Activated CD4-positive, alpha-beta T cell treated with anti-CD3 and anti-CD28 coated beads, Interleukin-2, amount 10 ng/mL, durations not matched to agents 7 days and 5 days (primary cell): ENCODE measurements at places on chromosomes 13 and 19.

- no peak for DNase-seq
Observed at GRCh38 chr19:11067356-11068113, 21.7 kb upstream of the LDLR start.

DNA sequence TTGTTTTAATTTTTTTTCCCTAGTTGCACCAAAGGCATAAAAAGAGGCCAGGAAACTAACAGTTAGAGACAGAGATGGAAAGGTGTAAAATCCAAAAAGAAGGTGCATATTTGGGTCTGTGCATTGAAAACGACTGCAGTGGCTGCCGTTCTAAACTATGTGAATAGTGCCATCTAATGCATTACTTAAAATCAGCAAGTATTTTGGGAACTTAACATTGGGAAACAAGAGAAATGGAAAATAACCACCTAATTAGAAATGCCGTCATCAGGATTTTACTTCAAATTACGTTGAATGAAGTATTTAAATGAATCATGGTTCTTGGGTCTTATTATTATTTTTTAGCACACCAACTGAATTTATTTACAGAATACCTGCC lies 189.5 kb upstream of the MIR17HG start:
- DNase-seq = no peak

GRCh38 chr13:108728370-108728769 lies 99.0 kb downstream of the MYO16 start:
- DNase-seq = no peak

DNA sequence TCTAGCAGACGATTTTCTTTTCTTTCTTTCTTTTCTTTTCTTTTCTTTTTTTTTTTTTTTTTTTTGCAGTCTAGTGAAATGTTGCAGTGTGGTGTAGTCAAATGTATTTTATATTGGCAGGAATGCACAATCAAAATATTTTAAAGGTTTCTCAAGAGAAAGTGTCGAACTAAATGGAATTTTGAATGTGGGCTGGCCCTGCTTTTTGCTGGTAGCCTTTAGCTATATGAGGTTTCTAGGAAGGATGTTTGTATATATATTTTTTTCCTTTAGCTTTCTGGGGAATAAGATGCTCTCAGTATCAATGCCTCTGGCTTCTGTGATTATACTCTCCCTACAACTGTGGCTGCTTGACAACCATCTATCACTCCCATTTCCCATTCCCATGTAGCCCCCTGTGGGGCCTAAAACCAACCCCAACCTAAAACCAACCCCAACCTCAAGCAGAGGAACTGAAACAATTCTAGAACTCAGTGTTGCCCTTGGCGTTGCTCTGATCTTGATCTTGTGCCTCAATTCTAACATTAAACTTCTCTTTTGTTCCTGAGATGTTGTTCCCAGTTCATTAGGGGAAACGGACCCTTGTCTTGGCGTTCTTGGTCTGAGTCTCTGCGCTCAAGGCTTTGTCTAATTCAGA lies 27.1 kb downstream of the CYSLTR2 start:
- DNase-seq = no peak

- DNase-seq = no peak
Observed at GRCh38 chr19:42158926-42159325, 26.7 kb upstream of the POU2F2 start.

DNA sequence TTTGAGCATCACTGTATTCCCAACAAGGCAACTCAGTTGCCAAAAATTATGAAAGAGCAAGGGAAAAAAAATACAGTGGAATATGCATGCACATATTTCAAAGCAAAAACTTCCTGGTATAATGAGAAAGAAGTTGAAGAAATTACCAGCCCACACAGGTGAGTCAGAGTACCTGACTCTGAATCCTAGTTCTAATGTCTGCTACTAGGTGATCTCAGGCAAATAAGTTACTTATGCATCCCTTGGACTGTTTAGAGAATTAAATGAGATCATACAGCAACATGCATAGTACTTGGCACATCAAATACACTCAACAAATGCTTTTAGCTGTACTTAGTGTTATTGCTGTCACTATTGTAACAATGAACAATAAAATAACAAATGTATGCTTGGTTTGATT lies 144.9 kb downstream of the MIPEP start:
- no peak for DNase-seq

DNA sequence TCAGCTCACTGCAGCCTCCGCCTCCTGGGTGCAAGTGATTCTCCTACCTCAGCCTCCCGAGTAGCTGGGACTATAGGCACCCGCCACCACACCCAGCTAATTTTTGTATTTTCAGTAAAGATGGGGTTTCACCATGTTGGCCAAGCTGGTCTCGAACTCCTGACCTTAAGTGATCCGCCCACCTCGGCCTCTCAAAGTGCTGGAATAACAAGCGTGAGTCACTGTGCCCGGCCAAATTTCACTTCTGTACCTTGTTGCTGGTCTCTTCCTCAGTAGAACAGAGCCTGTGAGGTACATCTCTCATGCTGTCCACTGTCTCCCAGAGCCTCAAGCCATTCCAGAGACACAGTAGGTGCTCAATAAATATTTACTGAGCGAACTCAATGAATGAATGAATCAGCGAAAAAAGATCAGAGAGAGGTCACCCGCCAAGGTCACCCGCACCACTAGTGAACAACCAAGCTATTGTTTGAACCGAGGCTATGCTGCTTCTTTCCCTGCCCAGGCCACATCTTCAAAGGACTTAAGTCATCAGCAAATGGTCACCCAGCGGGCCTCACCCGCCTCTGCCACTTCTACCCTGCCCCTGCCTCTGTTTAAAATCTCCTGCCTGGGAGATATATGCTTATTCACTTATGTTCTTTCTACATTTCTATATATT lies 9.3 kb downstream of the TMEM143 start:
- no peak for DNase-seq

DNA sequence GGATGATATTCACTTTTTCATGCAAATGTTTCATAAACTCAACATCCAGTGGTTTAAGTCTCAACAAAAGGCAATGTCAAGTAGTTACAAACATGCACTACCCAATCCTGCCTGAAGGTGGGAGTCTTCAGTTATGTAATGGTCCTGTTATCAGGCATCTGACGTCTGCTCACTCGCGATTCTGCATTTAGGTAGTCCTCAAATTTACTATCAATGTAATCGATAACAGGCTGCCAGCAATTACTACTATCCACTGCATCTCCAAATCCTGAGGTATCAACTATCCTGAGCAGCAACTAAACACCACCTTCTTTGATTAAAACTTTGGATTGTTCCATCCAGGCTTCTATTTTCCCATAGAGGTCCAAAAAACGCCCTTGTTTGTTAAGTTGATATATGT lies 51.2 kb downstream of the NLRP12 start:
- DNase-seq = peak; percentile 68

- DNase-seq = no peak
Observed at GRCh38 chr13:112447761-112448603, 71.8 kb downstream of the SPACA7 start.
